ENCODE measurements at places on chromosomes 5 and 9.

- peak; percentile 73 for DNase-seq
Measured at GRCh38 chr5:112848116-112848811, 12.8 kb upstream of the SRP19 start.

DNA sequence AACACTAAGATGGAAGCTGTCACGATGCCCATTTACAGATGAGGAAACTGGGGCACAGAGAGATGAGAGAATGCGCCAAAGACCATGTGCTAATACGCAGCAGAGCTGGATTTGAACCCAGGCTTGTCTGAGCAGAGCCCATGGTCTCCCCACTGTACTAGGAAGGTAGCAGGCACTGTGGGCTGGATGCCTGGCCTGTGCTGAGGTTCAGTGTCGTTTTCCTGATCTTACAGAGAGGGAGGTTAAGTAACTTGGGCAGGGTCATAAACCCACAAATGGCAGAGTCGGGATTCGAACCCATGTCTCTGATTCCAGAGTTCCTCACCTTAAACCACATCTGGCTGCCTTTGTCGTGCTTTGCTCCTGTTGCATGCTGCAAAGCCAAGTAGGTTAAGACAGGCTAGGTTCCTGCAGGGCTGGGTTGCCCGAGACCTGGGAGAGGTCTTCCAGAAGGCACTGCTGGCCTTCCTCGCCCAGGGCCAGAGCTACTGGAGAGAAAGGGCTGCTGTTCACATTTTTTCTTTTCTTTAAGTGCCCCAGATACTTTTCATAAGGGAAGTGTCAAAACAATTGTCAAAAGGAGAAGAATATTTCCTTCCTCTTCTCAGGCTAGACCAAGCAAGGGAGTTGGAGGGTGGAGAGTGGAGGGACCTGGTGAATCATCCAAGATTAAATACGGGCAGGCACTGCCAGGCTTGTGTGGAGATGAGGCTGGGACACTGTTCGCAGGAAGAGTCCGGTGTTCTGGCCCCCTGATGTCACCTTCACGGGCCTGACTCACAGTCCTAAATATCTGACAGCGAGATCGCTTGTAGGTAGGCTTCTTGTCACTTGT is 3.2 kb downstream of the NEK6 start:
- DNase-seq = peak; percentile 83

- DNase-seq = no peak
Measured at GRCh38 chr5:123549256-123549904, 37.4 kb downstream of the CSNK1G3 start.

DNA sequence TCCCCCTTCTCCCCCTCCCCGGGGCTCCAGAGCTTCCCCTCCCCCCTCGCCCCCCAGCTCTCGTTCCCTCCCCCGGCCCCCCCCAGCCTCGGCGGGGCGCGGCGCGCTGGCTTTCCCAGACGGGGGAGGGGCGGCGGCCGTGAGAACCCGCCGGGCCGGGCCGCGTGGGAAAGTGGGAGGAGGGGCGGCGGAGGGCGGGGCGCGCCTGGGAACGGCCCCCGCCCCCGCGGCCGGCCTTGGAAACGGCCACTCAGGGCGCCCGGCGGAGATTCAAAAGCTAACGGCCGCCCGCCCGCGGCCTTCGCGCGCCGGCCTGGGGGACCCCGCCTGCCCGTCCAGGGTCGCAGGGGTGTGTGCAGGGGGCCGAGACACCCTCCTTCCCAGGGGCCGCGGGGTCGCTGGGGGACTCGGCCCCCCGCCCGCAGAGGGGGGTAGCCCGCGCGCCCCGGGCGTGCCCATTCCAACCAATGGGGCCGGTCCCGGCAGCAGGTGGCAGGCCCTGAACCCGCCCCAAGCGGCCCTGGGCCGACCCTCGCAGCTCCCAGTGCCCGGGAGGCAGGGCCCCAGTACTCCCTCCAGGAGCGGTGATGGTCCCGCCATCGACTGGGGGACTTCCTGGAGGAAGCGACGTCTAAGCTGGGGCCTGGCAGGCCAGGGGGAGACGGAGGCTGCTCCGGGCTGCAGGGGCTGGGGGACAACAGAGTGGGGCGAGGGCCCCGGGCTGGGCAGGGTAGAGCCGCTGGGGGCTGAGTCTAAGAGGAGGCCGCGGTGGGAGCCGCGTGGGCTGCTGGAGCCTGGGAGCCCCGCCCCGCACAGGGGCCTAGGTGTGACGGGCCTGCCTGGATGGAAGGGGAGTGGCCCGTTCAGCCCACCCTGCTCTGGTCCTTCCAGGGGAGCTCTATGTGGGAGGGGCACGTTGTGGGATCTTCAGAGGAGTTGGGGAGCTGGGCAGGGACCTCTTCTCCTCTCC is 14.2 kb upstream of the NRARP start:
- DNase-seq = peak; percentile 58

Data from fibroblast of skin of back (primary cell).